ENCODE measurements at places on chromosomes 4 and X. TPM values are rescaled to one million over a fixed set of nuclear protein-coding genes. Genes with fewer than 3 reads are reported as not detected.

Gene PLAC8
- polyA plus RNA-seq: 3.3 TPM

Gene NALF2
- polyA plus RNA-seq: 0.50 TPM

Gene DKK2
- polyA plus RNA-seq: 8.2 TPM

DNA sequence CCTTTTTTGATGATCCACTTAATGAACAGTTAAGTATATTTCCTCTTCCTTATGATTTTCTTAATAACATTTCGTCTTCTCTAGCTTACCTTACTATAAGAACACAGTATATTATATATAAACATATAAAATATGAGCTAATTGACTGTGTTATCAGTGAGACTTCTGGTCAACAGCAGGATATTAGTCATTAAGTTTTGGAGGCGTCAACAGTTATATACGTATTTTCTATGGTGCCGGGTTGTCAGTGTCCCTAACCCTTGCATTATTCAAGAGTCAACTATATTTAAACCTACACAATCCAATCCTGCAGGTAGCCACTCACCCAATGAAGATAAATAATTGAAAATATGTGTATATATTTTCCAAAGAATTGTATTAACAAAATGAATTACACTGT lies 88.0 kb downstream of the NR3C2 start:
- DNase-seq: no peak

Gene AKAP14
- polyA plus RNA-seq: not detected
